AG08395 (cell line): ENCODE measurements at places on chromosomes 1 and 21.

DNA sequence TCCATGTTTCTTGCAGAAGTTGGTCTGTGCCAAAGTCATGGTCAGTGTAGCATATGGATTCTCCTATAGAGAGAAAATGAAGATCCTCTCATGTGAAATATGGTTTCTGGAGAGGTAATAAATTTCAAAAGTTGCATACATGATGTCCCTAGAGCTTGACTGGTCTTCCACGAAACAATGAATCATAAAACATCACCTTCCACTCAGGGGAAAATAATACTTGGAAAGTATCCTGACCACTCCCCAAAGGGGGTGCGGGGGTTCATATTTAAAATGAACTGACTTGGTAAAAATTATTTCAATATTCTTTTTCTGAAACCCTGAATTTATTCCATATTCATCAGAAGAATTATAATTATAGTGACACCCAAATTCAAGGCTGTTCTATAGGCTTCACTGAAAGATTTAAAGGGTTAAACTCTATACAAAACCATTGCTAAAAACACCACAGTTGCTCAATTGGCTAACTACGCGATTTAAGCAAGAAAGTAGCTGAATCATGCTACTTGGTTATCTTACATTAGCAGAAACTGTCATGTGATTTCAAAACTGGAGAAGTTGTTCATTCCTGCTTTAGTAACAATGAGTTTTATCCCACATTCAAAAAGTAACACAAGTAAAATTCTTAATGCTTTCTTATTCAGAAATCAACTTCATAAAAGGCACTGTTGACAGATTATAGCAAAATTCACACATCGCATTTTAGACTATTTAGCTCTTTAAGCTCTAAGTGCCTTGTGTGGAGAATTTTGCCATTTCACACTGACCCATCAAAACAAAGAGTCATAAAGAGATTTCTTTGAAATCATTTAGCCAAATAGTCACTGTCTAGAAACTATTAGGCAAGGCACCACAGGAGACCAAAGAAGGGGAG lies 5.3 kb downstream of the CREG1 start:
- DNase-seq, result peak; percentile 33

DNA sequence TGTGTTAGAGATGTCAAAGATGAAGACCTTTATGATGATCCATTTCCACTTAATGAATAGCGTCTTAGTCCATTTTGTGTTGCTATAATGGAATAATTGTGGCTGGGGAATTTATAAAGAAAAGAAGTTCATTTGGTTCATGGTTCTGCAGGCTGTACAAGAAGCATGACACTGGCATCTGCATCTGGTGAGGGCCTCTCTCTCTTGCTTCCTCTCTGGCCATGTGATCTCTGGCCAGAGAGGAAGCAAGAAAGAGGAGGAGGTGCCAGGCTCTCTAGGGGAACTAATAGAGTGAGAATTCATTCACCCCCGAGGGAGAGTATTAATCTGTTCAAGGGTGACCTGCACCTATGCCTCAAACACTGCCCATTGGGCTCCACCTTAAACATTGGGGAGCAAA lies 242.8 kb downstream of the DISC1 start:
- no peak for DNase-seq

GRCh38 chr1:8202182-8202905 lies 115.6 kb upstream of the SLC45A1 start:
- DNase-seq, result peak; percentile 67

- no peak for DNase-seq
Measured at GRCh38 chr1:204225841-204226735, 12.3 kb upstream of the GOLT1A start.

- DNase-seq, result no peak
Measured at GRCh38 chr1:14652840-14653239, 54.4 kb downstream of the KAZN start.

GRCh38 chr1:174785510-174785909 lies 214.2 kb upstream of the CACYBP start:
- no peak for DNase-seq

GRCh38 chr1:195831789-195832188 lies 776.5 kb downstream of the KCNT2 start:
- DNase-seq, result peak; percentile 2

GRCh38 chr21:44402323-44403105 lies 49.1 kb downstream of the TRPM2 start:
- DNase-seq, result no peak

DNA sequence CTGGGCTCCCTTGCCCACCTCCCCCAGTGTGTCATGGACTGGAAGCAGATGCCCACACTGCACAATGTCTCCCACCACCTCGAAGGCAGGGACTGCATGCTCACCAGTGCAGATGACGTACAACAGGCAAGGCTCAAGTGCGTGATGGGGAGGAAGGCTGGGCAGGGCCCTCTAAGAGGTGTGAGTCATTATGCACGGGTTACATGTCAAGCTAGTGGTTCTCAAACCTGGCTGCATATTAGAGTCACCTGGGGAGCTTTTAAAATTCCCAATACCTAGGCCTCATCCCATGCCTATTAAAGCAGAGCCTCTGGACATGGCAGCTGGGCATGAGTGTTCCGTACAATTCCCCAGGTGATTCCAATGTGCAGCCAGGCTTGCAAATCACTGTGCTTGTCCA lies 137.9 kb upstream of the NGF start:
- no peak for DNase-seq
